ENCODE measurements at places on chromosomes 5 and 9.

DNA sequence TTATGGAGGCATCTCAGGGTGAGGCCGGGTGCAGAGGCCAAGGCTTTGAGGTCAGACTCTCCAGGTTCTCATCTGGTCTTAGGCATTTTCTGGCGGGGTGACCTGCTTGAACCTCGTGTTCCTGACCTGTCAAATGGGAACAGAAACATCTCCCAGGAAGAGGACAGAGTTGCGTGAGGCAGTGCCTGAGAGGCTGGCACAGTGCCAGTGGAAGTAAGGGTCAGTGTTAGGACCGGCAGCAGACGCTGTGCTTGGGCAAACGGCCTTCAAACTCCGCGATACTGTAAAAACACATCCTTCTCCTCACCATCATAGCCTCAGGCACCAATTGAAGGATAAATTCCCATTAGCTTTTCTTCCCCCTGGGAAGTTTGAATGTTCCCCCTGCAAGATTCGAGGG lies 55.6 kb upstream of the FCN2 start:
- DNase-seq, result no peak

DNA sequence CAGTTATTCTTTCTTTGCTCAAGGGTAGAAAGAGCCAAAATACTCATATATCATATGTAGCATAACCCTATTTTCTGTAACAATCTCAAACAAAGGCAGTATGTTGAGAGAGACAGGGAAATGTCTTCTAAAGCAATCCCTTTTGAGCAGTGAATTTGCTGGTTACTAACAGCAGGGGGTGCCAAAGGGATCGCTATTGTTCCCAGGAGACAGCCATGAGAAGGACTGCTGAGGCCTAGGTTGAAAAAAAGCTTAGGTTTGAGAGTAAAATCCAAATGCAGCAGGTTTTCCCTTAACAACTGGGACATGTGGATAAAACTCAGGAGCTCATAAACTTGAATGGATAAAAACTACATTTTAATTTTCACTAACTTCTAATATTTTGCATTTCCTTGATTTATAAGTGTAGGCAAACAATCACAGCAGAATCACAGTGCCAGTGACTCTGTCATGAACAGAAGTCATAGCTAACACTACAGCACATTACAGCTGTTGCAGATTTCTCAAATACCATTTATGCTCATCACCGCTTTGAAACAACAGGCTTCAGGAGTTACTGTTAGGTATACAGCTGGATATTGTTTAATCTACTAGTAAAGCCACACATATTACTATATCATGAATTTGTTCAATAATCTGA lies 148.4 kb downstream of the MAPKAP1 start:
- peak; percentile 47 for DNase-seq

GRCh38 chr9:127036437-127036836 lies 86.0 kb downstream of the ANGPTL2 start:
- DNase-seq, result no peak

GRCh38 chr5:456351-457194 lies 13.6 kb downstream of the EXOC3 start:
- no peak for DNase-seq

DNA sequence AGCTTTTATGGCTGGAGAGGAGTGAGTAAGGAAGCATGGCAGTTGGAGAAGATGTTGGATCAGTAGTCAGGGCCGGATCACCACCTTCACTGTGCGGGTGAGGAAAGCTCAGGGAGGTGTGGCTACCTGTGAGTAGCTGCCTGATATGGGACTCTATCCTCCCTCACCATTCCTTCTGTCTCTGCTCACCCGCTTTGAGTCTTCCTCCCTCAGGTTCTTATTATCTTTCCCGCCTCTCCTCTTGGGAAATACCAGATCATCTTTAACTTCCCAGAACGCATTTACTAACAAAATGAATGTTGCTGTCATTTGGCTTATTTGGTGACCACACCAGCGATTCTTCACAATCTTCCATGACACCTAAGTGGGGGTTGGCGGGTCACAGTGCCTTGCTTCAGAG lies 140.7 kb upstream of the GPR151 start:
- DNase-seq, result no peak

- no peak for DNase-seq
These were observed 44.5 kb downstream of the IPO11 start for GRCh38 chr5:62457071-62457470.

- no peak for DNase-seq
These were observed 293.0 kb downstream of the SPOCK1 start for GRCh38 chr5:137206030-137206715.

DNA sequence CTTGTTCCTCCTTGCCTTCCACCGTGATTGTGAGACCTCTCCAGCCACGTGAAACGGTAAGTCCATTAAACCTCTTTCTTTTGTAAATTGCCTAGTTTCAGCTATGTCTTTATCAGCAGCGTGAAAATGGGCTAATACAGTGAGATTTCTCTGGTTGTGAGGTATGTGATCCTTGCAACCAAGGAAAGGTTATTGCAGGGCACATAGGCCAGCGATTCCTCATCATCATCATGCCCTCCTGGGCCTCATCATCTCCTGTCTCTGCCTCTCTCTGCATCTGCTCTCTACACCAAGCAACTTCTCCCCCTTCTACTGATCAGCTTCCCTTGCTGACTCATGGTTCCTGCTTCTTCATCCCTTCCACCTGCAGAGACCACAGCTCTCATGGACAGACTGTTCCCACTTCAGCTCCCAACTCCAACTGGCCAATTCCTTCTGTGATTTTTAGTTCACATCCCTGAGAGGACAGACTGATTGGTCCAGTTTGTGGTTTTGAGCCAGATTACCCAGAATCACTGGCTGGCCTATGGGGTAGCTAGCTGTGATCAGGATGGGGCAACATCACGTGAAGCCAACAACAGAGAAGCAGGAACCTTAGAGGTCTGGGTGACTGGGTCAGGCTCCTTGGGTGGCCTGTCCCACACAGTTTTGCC lies 53.1 kb downstream of the LIX1 start:
- DNase-seq, result no peak

GRCh38 chr9:94175669-94176068 lies 83.4 kb upstream of the ZNF169 start:
- no peak for DNase-seq

DNA sequence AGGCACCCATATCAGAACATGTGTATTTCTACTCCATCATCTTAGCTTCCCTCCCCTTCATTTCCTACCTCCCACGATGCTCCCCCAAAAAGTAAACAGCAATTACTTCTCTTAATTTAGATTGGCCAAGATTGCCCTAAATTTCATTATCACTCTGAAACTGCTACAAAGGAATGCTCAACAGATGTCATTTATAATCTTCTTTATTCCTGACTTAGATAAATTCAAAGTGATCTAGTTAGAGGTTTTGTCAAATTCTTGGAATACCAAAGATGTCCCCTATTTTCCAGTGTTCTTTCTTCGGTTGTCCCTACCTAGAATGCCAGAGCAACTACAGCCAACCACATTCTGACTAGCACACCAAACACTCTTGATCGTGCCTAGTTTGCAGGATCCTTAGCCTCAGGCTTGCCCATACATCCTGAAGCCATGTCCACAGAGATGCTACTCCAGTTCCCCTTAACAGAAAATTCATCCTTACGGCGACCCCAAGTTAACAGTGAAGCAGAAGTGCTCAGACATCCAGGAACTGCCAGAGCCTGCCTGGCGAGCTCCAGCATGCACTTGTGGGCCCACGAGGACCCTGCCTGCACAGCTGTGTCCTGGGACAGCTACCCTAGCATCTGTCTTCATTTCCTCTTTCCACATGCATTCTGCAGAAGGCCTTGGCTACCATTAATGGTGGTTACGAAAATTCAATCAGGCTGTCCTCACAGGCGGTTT lies 31.6 kb downstream of the DAP start:
- DNase-seq, result no peak

GRCh38 chr9:9499546-9499945 lies 1113.3 kb downstream of the PTPRD start:
- no peak for DNase-seq

All from hematopoietic multipotent progenitor cell treated with erythropoietin and hydrocortisone succinate and interleukin-3 and kit ligand, for 17 days (in vitro differentiated cells).